AG08395 (cell line): ENCODE measurements at places on chromosomes 1 and 21.

- no peak for DNase-seq
These were observed 131.8 kb downstream of the PLXNA2 start for GRCh38 chr1:208112401-208112800.

GRCh38 chr1:234879147-234880080 is 249.2 kb downstream of the TOMM20 start:
- DNase-seq: no peak

DNA sequence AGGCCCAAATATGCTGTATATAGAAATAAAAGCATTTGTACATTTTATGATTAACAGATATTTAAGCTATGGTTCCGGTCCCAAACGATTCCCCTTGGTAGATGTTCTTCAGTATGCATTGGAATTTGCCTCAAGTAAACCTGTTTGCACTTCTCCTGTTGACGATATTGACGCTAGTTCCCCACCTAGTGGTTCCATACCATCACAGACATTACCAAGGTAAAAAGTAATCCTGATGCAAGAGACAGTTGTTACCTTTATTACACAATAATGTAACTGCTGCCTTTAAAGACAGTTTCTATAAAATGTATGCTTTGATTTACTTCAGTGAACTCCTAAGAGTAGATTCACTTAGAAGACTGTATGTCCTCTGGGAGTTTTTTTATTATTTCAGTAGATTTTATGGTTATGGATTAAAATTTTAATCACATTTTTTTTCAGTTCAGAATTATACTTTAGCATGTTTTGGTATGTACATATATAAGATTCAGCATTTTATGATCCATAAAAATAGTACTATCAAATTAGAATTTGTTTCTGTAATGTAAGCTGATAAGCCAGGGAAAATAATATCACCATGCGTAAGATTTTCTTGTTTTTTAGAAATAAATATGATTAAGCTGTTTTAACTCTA is 96.5 kb downstream of the USP25 start:
- peak; percentile 6 for DNase-seq

- no peak for DNase-seq
These were observed 6.8 kb upstream of the COL6A2 start for GRCh38 chr21:46091118-46091517.

DNA sequence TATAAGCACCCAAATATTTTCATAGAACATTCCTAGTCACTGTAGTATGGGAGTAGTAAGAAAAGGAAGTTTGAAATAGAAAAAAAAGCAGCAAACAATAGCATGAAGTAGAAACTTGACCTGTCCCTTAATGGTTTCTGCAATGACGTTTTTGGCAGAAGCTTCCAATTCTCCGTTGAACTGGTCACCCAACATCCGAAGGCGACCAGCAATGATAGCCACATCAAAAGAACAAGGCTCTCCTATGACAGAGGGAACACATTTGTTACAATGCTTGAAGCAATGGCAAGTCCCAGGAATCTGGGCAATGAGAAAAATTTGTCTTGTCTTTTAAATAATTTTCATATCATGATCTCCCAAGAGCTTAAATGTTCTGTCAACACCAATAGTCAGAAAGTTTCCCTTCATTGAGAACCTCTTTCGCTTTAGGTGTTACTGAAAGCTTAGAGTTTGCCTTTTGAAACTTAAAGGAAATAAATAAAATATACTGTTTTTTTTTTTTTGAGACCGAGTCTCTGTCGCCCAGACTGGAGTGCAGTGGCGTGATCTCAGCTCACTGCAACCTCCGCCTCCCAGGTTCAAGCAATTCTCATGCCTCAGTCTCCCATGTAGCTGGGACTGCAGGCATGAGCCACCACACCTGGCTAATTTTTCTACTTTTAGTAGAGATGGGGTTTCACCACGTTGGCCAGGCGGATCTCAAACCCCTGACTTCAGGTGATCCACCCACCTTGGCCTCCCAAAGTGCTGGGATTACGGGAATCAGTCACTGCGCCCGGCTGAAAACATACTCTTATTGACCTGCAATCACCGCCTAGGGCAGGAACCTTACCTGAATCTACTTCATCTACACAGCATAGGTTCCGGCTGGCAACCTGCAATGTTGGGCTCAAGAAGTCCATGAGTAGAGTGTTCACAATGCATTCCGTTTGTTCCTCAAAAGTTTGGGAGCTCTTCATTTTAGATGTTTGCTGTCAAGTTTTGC is 672 bp downstream of the BCL2L15 start:
- DNase-seq: no peak

DNA sequence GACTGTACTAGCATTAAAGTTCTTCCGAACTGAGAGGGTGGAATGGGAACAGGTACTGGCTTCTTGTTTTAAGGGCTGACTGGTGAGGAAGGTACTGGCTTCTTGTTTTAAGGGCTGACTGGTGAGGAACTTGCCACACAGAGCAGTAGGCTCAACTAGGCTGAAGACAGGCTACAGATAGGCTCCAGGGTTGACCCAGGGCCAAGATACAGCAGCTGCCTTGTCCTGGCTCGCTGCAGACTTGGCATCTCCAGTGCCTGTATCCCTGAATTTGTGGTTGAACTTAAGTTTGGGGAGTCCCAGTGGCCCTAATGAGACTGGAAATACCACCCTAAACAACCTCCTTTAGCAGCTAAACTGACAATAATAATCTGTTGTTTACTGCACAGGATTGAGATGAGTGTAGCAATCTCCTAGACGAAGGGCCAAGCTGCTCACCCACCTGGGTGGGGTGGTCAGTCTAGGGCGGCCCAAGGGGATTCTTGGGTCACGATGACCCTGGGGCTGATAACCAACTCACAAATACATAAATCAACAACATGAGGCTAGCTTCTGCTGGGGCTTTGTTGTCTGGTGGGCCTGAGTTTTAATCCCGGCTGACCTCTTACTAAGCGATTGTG is 227.1 kb downstream of the DISC1 start:
- DNase-seq: no peak
